Vagina (tissue), 2 donors: ENCODE measurements at places on chromosomes 3 and 15. TPM values are rescaled to one million over a fixed set of nuclear protein-coding genes. Genes with fewer than 3 reads are reported as not detected.

DNA sequence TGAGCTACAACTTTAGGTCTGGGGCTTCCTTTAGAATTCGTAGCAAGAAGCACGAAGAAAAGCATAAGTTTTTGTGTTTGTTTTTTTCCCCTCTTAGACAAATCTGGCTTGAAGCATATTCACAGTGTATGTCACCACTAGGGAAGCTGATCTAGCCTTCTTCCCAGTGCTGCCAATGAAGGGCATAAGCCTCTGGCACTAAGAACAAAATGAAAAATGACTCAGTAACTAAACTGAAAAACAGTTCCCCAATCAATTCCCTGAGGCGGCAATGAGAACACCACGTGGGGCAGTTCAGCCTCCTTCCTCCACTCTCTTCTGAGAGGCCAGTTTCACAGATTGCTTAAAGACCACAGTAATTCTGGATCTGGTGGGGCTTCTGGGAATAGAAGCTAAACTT, 338.1 kb downstream of the GAP43 start:
- DNase-seq: no peak

UBAP1L gene
- total RNA-seq: 5.4 TPM

ERC2 gene
- 1.2 TPM for total RNA-seq

DNA sequence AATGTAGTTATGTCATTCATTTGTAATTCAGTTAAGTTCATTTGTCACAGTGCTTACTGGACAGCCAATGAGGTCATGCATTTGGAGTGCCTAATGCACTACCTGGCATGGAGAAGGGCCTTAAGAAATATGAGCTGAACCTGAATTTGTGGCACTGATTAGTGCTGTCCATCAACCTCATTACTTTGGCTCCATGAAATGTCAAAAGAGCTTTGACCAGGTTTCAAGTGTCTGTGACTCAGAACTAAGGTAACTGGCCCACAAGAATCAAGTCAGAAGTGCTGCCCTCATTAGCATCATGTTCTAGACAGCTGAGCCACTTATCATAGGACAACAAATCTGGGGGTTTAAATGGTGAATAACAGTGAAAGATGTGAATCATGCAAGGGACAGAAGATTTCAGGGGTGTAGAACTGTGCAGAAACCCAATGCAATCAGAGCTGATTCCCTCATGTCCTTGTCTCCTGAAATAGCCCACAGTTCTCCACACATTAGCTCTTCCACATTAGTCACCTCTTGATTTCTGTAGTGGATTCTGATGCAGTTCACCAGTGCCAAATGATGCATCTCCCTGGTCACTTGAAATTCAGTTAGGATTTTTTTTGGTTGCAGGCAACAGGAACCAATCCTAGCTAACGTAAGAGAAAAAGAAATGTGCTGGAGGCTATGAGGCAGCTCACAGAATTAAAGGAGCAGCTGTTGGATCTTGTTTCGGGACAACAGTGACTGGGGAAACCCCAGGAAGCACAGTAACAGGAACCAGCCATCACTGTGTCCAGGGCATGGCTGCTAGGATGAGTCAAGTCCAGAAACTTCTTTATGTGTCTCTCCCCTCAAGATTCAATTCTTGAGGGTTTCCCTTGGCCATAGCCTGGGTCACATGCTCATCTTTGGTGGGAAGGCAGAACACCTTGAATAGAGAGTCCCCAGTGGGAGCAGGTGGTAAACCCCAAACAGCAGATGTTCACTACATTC, 38.7 kb downstream of the CHST2 start:
- no peak for DNase-seq

- no peak for DNase-seq
Observed at GRCh38 chr15:35756623-35757022, 210.7 kb upstream of the DPH6 start.

- DNase-seq: no peak
Observed at GRCh38 chr3:81303321-81303720, 458.1 kb downstream of the GBE1 start.

CILP gene
- 129 TPM for total RNA-seq

DNA sequence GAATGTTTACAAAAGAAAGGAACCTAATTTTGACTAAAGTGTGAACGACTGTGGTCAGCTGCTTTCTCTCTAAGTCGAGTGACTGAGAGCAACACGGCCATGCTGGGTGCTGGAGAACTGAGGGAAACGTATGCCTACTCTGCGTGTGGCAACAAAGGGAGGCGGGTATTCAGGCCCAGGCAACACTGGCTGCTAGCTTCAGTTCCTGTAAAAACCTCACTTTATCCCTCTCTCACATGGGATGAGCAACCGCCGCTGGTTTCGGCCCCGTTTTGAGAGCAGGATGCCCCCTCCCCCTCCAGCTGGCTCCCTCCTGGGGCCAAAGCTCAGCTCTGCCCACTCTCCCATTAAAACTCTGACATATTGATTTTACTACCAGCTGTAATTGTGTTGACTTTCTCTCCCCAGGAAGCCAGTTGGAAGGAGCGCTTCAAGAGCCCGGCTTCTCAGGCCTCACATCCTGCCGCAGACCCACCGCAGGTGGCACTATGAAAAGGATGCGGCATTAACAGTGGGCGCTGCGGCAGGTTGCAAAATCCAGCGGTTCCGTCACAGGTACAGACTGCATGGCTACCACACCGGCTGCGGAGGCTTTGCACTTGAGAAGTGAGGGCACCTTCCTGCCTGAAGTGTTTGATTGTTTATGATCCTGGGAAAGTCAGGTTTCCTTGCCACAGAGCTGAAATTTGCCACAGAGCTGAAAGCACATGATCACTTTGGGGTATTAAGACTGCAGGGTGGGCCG, 12.7 kb downstream of the PLXND1 start:
- DNase-seq: no peak

DNA sequence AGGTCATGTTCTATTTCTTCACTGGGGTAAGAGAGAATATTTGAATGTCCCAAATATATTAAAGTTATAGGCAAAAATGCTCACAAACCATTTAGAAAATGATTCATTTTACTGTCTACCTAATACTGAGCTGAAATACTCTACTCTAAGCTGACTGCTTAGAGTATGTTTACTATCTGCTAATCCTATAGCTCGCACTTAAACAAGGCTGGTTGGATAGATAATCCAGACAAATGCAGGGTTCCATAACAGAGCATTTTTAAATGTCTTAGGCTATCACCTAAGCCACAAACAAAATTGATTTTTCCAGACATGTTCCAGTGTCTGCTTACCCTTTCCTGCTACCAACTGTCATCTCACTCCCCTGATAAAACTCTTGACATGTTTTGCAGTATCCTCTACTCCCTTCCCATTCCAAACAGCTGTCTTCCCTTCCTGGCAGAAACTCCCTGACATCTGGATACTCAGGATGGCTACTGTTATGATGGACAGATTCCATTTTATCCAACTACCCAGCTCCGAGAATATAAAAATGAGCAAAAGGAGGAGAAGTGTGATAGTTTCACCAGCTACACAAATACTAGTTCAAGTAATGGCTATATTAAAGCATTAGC, 1034.7 kb downstream of the FHIT start:
- no peak for DNase-seq
